ENCODE measurements at places on chromosomes 1 and 21.

GRCh38 chr1:98940069-98940721 is 64.5 kb downstream of the PLPPR5 start:
- no peak for DNase-seq

DNA sequence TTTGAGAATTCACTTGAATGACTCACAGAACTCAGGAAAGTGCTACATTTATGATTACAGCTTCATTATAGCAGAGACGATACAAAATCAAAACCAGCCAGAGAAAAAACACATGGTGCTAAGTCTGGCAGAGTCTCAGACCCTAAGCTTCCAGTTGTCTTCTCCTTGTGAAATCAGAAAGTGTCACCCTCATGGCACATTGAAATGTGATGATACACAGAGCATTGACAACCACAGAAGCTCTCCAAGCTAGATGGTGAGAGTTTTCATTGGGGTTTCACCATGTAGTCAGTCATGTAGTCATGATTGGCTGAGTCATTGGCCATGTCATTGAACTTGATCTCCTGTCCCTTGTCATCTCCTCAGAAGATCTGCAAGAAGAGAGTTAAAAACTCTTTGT is 526.6 kb downstream of the MRPL39 start:
- no peak for DNase-seq

GRCh38 chr1:156815961-156816422 is 656 bp downstream of the SH2D2A start:
- no peak for DNase-seq

DNA sequence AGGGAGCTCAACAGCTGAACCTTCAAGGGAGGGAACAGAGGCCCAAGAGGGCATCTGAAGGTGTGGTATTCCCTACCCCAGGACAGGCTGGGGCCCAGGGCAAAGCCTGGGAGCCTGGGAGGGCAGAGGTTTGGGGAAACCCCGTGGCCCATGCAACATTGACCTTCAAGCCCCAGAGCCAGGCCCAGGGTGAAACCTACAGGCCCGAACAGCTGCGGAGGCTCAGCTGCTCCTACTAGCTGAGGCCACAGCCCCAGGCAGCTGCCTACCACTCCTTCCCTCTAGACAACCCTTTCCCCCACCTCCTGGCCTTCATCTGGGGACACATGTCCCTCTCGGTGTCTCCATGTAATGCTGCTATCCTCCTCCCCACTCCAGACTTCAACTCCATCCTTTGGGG is 3.2 kb downstream of the LAD1 start:
- DNase-seq: no peak

DNA sequence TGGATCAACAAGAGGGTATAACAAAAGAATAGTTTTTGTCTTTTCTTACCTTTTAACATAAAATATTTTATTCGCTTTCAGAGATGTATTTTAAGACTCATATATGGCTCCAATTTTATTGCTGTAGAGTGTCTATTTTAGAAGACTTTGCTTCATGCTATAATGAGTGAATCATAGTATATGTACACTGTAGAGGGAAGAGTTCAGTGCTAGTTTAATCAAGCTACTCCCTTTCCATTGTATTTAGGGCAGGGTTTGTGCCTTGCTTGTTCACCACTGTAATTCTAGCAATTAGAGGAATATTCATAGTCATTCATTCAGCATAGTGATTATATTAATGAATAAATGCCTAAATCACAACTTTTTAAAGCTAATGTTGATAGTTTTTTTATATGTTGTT is 78.8 kb downstream of the CEP350 start:
- DNase-seq: no peak

GRCh38 chr1:53638360-53639035 is 100.5 kb downstream of the GLIS1 start:
- no peak for DNase-seq

- no peak for DNase-seq
Observed at GRCh38 chr1:196535727-196536126, 72.5 kb downstream of the KCNT2 start.

DNA sequence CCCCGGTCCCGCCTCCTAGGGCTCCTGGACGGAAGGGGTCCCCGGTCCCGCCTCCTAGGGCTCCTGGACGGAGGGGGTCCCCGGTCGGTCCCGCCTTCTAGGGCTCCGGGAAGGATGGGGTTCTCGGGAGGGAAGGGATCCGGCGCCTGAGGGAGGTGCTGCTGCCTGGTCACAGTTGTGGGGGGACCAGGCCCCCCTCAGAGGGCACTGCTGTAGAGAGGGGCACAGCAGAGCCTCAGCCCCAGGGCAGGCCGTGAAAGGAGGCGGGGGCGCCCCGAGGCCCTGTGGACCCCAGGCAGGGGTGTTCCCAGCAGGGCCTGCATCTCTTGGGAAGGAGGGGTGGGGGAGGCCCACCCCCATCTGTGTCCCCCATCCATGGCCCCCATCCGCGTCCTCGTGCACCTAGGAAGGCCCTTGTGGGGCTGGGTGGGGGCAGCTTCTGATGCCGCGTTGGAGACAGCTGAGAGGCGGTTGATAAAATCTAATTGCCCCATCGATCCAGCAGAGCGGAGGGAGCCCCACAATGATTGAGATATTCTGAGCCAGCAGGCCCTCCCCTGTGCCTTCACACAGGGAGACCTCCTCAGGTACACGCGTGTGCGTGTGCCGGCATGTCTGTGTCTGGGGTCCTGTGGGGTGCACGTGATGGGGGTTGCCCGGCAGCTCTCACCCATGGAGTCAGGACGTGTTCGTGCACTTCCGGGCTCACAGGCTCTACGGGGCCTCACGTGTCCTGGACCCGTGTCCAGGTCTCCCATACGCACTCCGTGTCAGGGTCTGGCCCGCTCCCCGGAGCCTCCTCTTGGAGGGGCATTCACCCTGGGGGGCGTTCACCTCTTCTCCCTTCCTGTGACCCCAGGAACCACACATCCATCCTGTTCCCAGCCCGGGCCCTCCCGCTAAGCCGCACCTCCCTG is 12.9 kb downstream of the SAMD11 start:
- no peak for DNase-seq

- DNase-seq: no peak
Observed at GRCh38 chr1:85544689-85545215, 35.8 kb upstream of the CCN1 start.

DNA sequence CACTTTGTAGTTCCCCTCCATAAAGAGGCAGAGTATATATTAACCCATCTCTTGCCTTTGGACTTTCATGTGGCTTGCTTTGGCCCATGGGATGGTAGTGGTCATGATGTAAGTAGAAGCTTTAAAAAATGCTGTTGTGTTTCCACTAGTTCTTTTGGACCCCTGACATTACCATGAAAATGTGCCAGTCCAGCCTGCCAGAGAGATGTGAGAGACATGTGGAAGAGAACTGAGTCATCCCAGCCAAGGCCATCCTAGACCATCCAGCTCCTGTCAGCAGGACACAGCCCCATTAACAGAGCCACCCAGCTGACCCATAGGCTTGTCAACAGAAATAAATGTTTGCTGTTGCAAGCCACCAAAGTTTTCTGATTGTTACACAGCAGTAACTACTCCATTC is 3.9 kb upstream of the CD101 start:
- DNase-seq: no peak

DNA sequence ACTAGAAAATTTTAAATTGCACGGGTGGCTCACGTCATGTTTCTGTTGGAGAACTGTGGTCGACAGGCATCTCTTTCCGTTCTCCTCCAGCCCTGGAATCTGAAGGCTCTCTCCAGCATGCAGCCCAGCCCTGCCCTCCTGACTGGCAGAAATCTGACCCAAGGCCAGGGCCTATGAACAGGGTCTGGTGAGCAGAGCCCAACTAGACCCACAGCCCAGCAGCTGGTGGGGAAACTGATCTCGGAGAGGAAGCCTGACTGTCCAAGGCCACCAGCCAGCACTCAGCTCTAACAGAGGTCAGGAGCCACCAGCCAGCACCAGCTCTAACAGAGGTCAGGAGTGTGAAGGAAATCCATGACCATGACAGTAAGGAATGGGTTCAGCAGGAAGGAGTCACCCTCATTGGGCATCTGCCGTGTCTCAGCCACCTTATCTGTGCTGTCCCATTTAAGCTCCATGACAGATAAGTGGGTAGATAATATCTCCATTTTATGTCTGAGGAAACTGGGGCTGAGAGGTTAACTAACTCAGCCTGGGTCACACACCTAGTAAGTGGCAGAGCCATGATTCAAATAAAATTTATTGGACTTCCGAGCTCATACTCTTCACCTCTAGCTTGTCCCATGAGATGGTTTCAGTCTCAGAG is 20.2 kb upstream of the PKP1 start:
- no peak for DNase-seq

DNA sequence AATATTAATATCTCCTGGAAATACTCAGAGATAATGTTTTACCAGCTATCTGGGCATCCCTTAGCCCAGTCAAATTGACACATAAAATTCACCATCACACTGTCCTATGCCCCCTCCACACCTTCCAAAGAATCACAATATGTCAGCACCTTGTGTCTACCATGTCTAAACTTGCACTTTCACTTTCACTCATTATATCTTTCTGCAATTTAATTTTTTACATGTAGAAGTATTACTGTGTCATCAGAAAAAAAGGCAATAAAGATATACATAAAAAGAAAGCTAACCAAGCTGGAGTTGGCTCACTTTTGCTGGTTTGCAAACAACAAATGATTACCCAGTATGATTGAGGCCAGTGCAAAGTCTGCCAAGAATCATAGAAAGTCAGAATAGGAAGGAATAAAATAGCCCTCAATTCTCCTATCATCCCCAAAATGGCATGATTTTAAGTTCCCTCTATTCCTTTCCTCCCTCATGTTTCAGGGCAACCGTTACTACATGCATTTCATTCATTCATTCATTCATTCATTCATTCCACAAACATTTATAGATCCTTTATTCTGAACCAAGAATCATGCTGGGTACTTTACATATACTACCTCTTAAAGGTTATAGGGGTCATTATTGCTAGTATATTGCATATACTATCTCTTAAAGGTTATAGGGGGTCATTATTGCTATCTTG is 5.9 kb upstream of the LUZP1 start:
- DNase-seq: no peak

DNA sequence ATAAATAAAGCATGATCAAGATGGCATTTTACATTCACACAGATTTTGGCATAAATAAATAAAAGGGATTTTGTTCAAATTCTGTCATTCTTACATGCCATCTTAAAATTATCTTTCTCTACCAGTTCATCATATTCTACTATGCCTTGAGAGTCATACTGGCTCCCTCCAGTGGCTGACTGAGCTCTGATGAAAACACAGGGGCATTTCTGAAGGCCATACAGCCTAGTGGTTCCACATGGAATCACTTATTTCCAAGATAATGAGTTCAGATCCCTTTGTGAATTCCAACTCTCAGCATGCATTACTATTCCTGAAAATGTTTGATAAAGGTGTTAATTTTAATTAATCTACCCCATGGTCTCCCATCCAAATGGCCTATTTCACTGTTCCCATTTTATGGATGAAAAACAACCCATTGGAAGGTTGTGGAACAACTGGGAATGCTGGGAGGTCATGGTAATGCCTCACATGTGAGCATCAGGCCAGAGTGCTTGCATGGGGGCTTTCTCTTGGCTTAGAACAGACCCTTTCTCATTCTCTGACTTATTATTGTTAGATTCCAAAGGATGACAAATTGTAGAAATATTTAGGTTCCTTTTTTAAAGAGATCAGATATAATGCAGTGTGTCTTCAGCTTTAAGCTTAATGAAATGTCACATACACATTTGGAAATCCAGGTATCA is 622.4 kb upstream of the PKN2 start:
- peak; percentile 29 for DNase-seq

- DNase-seq: no peak
Observed at GRCh38 chr1:210618369-210618768, 289.7 kb downstream of the HHAT start.

- DNase-seq: no peak
Observed at GRCh38 chr1:203797948-203798655, 2.7 kb downstream of the ZBED6 start.

GRCh38 chr1:231679109-231679508 is 52.5 kb downstream of the DISC1 start:
- DNase-seq: no peak

DNA sequence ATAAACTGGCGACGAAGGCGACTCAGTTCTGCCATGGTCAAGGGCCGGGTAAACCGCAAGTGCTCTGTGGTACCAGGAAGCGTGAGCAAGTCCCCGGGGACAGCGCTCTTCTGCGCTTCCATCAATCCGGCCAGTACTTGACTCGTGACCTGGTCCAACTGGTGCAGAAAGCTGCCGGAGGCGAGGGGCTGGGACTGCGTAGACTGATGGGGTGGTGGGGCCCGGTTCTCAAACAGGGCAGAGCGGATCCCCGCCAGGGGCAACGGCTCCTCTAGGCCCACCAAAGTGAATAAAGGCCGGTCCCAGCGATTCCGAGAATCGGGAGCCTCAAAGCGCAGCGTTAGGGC is 852 bp downstream of the KTI12 start:
- DNase-seq: peak; percentile 55

- DNase-seq: no peak
Observed at GRCh38 chr1:150267896-150268295, 920 bp downstream of the APH1A start.

- DNase-seq: no peak
Observed at GRCh38 chr1:24966724-24967346, 36.8 kb upstream of the RUNX3 start.

GRCh38 chr1:67570486-67571143 is 114.4 kb upstream of the GADD45A start:
- peak; percentile 15 for DNase-seq

- peak; percentile 3 for DNase-seq
Observed at GRCh38 chr1:199954699-199955098, 72.8 kb upstream of the NR5A2 start.

GRCh38 chr1:49190138-49190537 is 413.4 kb upstream of the BEND5 start:
- no peak for DNase-seq

DNA sequence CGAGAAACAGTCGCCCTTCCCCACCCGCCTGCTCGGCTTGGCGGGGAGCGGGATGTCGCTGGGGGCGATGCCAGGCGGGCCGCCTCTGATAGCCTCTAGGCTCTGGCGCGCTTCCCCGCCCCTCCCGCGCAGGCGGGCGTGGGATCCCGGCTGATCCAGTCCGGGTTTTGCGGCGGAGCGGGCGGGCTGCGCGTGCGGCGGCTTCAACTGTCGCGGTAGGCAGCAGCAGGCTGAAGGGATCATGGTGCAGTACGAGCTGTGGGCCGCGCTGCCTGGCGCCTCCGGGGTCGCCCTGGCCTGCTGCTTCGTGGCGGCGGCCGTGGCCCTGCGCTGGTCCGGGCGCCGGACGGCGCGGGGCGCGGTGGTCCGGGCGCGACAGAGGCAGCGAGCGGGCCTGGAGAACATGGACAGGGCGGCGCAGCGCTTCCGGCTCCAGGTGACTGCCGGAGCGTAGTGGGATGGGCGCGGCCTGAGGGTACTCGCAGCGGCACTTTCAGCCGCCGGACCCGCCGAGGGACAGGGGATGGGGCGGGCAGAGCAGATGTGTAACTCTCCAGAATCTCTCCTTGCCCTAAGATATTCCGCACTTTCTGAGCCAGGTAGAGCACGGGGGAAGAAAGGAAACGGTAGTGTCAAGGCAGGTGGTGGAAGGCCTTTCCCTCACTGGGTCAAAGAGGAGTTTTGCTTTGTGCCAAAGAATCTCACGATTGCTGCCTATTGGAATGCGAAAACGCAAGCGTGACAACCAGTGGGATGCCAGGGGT is at the start of gene FAAH:
TSS of gene FAAH (plus strand) at position 210 of the 764 bp plus-strand sequence. CDS start at position 242, 32 bp downstream.
- DNase-seq: no peak

- peak; percentile 30 for DNase-seq
Observed at GRCh38 chr1:171898941-171899340, 57.6 kb downstream of the DNM3 start.

- no peak for DNase-seq
Observed at GRCh38 chr1:219500327-219500897, 112.5 kb downstream of the ZC3H11B start.
